ENCODE measurements at places on chromosomes 16 and 17.

GRCh38 chr17:31318298-31318801, 3.1 kb downstream of the EVI2A start:
- peak; percentile 63 for DNase-seq

- DNase-seq = no peak
These were observed 24.7 kb downstream of the NGFR start for GRCh38 chr17:49519781-49520180.

DNA sequence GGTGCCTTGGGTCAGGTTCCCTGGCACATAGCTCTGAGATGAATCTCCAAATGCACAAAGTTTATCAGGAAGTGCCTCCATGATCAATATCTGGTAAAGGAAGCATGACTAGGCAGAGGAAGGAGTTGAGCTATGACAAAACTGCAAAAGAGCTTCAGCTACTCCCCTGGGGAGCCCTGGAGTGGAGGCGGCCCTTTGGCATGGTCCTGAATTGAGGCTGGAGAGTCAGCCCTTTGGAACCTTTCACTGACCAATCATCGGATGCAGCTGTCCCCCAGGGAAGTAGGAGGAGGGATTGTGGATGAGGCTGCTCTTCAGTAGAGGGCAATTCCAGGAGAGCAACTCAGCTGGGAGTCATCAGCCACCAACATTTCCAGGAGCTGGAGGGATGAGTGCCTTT, 46.1 kb upstream of the NLRP1 start:
- DNase-seq = no peak

DNA sequence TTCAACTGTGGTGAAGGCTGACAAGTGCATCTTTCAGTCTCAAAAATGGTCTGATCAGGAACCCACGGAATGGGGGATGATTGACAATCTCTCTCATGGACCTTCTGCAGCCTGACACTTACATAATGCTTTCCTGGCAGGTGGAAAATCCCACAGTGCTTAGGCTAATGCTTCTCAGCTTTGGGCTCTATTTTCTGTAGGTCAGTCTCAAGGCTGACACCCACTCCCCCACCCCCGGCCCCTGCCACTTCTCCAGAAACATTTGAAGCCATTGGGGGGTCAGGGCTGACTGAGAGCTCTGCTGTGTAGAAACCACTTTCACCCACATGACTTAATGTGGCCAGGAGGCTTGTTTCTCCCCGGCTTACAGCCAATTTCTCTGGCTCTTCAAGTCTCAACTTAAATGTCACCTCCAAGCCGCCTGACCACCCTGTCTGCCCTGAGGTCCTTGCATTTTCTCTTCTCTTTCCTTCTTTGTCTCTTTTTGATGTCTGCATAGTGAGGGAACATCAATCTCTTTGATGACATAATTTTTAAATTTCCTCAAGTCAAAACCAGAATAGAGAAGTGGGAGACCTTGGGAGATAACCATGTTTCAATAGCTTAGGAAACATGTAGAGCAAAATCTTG, 16.7 kb upstream of the IRF8 start:
- DNase-seq = no peak

GRCh38 chr17:73800893-73801292, 156.6 kb upstream of the SDK2 start:
- DNase-seq = no peak

- no peak for DNase-seq
These were observed 96.2 kb downstream of the PGS1 start for GRCh38 chr17:78474614-78475146.

DNA sequence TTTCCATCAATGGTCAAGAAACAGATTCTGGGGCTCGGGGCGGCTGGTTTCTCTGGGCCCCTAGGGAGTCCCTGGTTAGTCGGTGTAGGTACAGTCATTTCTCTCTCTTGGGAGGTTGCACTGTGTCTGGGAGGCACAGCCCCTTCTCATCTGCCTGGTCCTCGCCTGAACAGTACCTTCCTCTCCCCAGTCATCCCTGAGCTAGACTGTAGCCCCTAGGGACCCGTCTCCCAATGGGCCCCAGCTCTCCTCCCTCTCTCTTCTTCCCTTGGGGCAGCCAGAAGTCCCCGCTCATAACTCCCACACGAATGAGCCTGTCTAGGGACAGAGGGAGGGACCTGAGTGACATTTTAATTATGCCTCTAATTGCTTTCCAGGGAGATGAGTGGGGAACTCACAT, 20.2 kb upstream of the CPSF4L start:
- DNase-seq = no peak

DNA sequence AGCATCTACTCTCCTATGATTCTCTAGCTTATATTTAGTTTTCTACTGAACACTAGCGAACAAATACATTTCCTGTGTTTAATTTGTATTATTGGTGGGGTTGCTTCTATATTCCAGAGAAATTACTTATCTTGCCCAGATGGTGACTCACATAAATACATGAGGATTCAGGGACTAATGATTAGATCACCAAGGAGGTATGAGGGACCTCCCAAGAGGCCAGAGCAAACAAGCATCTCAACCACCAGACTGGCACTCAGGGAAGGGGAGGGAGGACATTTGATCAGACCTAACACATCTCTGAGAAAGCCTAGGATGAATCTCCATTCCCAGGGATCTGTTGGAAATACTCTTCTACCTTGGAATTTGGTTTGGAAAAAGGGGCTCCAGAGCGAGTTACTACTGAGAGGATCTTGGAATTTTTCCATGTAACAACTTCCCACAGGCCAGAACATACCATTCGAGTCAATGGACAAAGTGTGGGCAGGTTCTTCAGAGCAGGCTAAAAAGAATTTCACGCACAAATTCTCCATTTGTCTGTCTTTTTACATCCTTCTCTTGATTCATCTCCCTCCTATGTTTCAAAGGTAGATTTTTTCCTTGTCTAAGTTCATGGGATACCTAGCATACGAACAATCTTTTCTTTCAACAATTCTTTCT, 262.6 kb upstream of the MYOCD start:
- no peak for DNase-seq

- DNase-seq = peak; percentile 13
These were observed 58.3 kb downstream of the TMEM186 start for GRCh38 chr16:8739151-8739550.

GRCh38 chr17:58416396-58416795, 938 bp downstream of the RNF43 start:
- DNase-seq = no peak

- no peak for DNase-seq
These were observed 67.7 kb downstream of the RBFOX1 start for GRCh38 chr16:7400117-7400890.

DNA sequence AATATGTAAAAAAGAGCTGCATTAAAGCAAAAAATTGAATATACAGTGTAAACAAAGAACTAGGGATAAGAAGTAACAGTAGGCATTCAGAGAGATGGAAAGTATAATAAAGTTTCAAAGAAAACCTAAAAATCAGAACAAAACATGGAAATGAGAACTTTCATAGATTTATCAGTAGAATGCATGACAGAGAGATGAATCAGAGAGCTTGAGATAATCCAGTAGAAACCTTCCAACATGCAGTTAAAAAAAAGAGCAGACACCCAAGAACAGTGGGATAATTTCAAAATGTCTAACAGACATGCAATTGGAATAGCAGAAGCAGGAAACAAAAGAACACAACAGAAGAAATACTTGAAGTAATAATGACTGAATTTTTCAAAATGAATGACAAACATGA, 1384.2 kb downstream of the CDH11 start:
- DNase-seq = no peak

DNA sequence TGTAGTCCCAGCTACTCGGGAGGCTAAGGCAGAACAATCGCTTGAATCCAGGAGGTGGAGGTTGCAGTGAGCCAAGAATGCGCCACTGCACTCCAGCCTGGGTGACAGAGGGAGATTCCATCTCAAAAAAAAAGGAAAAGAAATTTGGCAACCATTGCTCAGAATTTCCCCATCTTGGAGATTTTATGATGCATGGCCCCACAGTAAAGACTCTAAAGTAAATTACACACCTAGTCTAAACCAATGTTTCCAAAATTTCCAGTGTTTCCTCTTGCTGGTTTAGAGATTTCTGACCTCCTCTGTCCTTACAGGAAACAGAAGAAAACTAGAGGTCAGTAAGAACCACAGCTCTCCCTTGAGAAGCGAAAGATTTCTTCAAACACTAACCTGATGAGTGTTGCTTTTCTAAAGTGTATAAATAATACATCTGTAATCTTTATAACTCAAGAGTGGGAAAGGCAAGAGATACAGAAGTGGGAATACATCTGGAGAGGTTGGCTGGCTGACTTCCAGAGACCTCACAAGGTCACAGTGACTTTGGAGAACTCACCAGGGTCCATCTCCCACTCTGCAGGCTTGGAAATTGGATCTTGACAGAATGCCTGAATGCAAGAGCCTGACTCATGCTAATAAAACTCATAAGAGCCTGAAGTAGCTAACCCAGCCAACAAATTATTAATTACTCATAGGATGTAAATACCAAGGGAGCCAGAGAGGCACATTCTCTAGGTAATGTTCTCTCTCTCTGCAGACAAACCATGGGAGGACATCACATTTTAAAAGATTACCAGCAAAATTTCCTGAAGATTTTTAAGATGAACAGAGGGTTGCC, 8.8 kb downstream of the ADAT1 start:
- no peak for DNase-seq

DNA sequence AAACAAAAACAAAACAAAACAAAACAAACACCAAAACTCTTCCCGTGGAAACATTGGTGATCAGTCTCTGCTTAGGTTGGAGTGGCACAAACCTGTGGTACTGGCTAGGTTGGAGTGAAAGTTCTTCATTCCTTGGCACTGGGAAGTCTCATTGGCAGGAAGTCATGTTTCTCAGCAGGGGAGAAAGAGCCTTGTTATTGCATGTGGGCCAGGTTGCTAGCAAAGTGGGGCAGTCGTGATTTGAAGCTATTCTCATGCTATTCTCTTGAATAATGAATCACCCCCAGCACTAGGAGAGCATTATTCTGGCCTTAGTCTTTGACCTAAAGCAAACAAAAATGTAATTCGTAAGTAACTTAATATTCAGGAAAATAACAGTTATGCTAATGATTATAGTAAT, 24.3 kb upstream of the B4GALNT2 start:
- DNase-seq = no peak

GRCh38 chr16:25184771-25185170, 32.0 kb upstream of the AQP8 start:
- DNase-seq = no peak

DNA sequence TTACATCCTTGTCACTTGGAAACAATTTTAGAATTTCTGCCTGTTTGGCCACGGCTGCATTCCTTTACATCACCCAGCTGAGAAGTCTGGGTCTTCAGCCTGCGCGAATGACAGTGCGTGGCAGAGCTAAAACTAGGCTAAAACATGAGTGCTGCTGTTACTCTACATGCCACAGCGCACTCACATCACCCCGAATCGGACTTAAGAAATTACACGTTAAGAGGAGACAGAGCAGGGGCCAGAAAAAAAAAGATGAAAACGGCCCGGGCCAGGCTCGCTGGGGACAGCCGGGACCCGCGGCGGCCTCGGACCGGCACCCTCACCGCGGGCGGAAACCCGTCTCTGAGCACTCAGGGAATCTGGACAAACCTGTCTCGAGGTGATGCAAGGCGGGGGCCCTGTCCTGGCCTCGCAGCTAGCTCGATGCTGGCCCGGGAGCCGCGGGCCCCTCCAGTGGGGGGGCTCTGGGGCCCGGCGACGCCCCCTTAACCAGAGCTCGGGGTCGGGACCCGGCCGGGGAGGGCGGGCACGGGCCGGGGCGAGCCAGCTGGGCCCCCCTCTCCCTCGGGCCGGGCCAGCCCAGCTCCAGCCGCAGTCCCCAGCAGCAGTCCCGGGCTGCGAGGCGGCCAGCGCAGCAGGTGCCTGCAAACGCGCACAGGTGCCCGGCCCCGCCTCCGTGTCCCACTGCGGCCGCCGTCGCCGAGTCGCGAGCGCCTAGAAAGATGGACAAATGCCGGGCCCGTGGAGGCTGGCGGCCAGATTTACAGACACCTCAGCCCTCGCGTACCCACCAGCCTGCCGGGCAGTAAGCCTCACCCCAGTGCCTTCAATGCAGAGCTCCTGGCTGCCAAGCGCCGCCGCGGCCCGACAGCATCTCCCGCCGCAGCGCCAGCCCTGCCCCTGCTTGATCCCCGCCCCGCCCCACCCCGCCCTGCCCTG, at the start of gene AKTIP:
Gene AKTIP (minus strand): TSS at position 879 of the 939 bp plus-strand sequence. CDS start 2,950 bp downstream, outside the sequence.
- DNase-seq = no peak

GRCh38 chr16:28187595-28188004, 24.2 kb downstream of the XPO6 start:
- no peak for DNase-seq

DNA sequence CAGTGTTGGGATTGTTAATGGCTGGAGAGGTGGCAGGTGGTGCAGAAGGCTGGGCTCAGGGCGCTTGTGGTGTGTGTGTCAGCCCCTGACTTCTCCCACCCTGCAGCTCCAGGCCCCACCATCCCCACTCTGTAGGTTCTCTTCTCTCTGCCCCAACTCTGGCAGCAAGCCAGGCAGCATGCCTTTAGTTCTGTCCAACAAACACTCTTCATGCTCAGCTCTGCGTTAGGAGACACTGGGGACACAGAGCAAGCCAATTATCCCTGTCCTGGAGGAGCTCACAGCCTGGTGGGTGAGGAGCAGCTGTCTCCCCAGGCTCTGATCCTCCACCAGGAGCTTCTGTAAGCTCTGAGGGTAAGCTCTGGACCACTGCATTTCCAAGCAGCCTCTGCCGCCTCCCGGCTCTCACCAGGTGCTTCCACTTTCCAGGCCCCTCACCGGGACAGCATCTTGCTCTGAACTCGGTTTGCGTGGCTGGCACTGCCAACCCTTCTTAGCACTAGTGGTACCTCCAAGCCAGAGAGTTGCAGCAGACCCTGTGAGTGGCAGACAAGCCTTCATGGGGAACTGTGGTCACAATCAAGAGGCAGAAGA, 34.3 kb upstream of the WSCD1 start:
- DNase-seq = peak; percentile 47

DNA sequence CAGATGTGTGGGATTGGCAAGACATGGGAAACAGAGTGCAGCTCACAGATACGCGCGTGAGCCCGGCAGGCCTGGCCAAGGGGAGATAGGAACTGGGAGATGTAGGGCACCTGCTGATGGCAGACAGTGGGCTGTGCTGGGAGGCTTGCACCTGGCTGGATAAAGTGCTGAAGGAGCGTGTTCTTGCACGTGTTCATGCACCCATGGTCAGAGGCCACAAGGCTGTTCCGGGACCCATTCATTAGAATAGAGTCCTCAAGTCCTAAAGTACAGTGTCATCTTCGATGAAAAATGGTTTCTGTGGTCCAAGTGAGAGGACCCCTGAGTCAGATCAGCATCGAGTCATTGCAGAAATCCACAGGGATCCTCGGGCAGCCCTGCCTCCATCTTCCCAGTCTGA, 236.4 kb downstream of the CCDC182 start:
- no peak for DNase-seq

DNA sequence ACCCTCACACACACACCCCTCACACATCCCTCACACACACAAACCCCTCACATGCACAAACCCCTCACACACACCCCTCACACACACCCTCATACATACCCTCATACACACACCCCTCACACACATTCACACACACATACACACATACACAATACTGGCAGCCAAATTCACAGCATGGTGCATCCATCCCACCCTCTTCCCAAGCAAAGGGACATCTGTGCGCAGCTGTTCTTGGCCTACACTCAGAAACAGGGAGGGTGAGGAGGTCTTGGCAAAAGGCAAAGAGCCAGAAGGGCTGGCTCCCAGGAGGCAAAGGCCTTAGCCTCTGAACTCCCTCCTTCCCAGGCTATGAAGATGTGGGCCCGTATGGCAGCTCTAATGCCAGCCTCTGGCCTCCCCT, 23.4 kb downstream of the C17orf67 start:
- DNase-seq = peak; percentile 29

All from spleen (tissue), 13 donors.